ENCODE measurements at places on chromosomes 11 and 22.

- no peak for DNase-seq
Measured at GRCh38 chr11:71458146-71459070, 5.4 kb downstream of the NADSYN1 start.

GRCh38 chr11:93194673-93195291, 3.0 kb downstream of the SLC36A4 start:
- no peak for DNase-seq

- no peak for DNase-seq
Measured at GRCh38 chr11:65718964-65719492, 1.6 kb downstream of the RNASEH2C start.

GRCh38 chr11:129048911-129049310, 106.2 kb upstream of the TP53AIP1 start:
- DNase-seq, result no peak

GRCh38 chr22:19816372-19817119, 38.1 kb downstream of the GNB1L start:
- DNase-seq, result no peak
